Right renal pelvis (tissue), 4 donors: ENCODE measurements at places on chromosomes 2 and 18. TPM values are rescaled to one million over a fixed set of nuclear protein-coding genes. Genes with fewer than 3 reads are reported as not detected.

- DNase-seq: no peak
These were observed 145.3 kb downstream of the SP3 start for GRCh38 chr2:173819852-173820251.

DNA sequence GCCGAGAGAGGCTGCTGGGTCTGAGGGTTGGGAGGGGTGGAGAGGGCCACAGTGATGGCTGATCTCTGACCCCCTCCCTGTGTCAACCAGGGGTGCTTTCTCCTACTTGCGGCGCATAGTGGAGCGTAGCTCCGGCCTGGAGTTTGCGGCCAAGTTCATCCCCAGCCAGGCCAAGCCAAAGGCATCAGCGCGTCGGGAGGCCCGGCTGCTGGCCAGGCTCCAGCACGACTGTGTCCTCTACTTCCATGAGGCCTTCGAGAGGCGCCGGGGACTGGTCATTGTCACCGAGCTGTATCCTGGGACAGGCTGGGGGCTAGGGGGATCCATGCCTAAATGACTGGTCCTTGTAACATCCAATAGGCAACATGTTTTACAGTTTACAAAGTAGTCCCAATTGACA, 20.9 kb upstream of the GMPPA start:
- DNase-seq: no peak

TUBA4B gene
- polyA plus RNA-seq: 0.90 TPM

ITPRIPL1 gene
- 5.3 TPM for polyA plus RNA-seq

MGAT4A gene
- polyA plus RNA-seq: 31.6 TPM

STK25 gene
- polyA plus RNA-seq: 209 TPM
